Activated CD4-positive, alpha-beta T cell treated with anti-CD3 and anti-CD28 coated beads, Interleukin-2, amount 10 ng/mL, durations not matched to agents 7 days and 5 days (primary cell): ENCODE measurements at places on chromosomes 7 and 10.

DNA sequence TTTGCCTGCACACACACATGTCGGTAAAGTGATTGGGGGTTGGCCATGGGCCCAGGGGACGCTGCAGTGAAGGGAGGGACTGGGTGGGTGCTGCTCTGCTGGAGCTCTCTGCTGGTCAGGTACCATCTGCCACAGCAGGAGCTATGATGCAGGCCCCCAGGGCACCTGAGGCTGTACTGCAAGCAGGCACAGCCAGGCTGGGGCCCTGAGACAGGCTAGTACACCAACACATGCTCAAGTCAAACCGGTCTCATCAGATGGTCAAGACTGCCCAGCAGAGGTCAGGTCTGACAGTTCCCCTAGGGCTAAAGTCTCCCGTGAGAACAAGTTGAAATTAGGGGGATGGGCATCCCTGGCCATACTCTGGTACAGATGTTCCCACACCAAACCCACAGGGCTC lies 118.3 kb upstream of the THSD7A start:
- DNase-seq: no peak

DNA sequence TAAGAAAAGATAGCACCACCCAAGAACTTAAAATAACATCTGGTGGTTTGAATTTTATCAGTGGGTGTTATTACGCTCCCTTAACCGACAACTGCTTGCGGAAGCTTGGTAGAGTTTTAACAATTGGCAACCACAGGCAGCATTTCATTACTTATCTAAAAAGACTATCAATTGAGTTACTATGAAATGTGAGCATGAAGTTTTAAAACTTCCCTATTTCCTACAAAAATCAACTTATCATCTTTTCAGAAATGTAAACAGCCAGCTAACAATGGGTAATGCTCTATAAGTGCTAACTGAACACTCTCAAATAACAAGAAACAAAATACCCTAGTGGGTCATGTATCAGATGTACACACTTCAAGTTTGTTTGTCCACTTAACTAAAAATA lies 68.8 kb downstream of the OSBPL3 start:
- peak; percentile 55 for DNase-seq

DNA sequence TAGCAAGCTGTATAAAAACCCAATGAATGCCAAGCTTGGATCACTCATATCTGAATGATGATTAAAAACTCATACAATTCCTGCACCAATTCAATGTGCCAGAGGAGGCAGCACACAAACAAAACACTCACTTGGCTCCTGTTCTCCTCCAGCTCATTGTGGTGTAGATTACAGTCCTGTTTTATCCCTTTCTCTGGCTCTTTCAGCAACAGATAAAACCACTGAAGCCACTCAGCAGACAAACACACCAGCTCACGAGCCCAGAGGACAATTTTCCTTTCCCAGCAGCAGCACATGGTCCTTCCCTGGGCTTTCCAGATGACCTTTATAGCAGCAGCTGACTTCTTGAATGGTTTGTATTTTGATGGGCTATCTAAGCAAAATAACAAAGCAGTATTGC lies 107.3 kb upstream of the STARD3NL start:
- DNase-seq: no peak

DNA sequence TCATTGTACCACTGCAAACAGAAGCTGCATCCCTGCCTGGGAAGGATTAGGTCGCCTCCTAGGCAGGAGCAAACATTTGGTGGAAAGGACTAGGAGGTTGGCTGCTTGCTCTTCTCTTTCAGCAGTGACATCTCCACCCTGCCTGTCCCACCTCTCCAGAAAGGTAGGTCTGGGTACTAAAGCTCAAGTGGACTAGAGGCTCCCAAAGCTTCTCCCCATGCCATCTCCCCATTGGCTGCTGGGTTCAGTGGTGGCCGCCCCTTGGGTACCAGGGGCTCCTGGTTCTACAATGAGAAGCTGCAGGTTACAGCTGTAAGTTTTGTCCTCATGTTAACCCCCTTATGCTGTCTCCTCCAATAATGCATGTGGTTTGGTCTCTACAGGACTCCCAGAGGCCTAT lies 180.7 kb upstream of the MKI67 start:
- DNase-seq: no peak

GRCh38 chr10:17655567-17656146 lies 11.7 kb downstream of the STAM start:
- DNase-seq: no peak

GRCh38 chr7:128136215-128136597 lies 104.9 kb upstream of the LEP start:
- no peak for DNase-seq

DNA sequence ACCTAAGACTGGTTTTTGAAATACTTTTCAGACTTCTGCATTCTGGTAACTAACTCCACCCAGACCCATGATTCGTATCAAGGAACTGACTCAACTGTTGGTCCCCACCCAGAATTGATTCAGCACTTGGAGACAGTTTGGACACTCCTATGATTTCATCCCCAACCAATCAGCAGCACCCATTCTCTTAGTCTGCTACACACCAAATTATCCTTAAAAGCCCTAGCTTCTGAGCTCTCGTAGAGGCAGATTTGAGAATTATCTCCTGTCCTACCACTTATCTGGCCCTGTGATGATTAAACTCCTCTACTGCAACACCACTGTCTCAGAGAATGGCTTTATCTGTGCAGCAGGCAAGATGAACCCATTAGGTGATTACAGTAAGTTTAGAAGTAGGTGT lies 7.7 kb upstream of the GSTO1 start:
- no peak for DNase-seq

- DNase-seq: no peak
Observed at GRCh38 chr10:813286-813685, 118.2 kb downstream of the LARP4B start.

GRCh38 chr7:125126376-125126775 lies 196.8 kb upstream of the POT1 start:
- DNase-seq: no peak

- DNase-seq: no peak
Observed at GRCh38 chr10:36608251-36608650, 517.1 kb upstream of the ANKRD30A start.

DNA sequence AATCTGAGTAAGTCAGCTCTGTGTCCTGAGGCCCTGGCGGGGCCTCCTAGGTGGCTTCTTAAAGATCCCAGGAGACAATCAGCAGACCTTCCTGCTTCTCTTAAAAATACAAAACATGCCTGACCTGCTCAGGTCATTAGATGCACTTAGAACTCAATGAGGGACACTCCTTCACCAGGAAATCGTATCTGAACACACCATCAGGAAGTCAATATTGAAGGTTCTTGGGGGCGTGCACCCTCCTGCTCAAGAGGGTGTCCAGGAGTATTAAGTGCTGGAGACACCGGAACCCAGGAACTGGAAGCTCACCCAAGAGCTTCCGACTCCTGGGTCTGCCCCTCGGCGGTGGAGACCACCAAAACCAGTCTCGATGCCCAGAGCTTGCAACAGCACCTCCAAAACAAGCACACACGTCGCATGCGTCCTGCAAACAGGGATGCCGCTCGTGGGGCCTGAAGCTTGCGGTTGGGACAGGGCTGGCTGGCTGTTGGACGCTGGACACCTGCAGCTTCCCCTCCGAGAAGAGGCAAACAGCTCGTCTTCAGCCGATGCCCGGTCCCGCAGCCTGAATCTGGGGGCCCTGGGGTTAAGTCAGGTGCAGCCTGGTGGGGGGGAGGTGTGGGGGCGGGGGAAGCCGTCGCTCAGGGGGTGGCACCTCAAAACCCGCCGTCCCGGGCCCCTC lies 803 bp downstream of the RAPGEF5 start:
- no peak for DNase-seq

DNA sequence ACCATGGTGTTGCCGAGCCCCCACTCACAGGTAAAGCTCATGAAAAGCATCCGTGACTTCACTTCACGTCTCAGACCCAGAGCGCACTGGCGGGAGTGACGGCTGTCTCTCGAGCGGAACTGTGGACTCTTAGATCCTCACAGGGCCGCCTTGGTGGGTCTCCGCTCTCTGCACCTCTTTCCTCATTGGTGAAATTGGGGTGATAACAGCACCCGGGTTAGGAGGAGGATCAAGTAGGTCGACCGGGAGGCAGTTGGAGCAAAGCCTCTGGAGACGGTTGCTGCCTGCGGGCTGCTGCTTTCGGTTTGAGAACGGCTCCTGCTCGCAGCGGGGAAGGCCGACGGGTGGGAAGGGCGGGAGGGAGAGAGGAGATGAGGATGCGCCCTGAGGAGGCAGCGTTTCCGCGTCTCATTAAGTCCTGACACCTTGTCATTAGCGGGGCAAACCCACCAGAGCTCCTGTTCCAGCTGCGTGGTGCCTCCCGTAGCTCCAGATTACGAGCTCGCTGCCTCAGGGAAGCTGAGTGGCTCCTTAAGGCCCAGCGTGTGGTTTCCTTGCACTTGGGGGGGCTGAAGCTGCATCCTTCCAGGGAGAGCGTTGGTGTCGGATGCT lies 51.9 kb upstream of the CFAP46 start:
- no peak for DNase-seq

- DNase-seq: no peak
Observed at GRCh38 chr7:49418963-49419362, 354.5 kb upstream of the VWC2 start.

- DNase-seq: no peak
Observed at GRCh38 chr10:102665904-102666509, 21.7 kb downstream of the TRIM8 start.

DNA sequence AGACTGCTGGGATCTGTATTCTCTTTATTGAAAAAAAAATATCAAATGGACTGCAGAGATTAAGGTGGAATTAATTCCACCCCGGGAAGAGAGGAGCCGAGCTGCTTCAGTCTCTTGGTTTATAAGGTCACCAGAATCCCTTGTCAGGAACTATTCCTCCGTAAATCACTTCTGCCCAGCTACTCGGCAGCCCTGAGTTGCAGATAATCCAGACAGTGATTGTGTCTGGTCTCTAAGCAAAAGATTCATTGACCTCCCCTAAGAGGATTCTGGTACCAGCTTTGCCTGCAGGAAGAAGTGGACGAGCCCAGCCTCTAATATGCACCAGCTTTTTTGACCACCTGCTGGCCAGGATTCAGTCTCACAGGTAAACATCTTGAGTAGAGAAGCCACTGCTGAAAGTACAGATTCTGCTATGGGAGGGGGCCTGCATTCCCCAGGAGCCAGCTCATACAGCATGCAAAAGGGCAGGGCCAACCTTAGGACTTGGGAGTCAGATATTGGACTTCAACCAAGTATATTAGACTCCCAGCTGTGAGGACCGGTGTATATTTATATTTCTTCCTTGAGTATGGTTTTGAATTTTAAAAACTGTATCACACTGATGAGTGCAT lies 27.1 kb upstream of the PLXNA4 start:
- DNase-seq: no peak

- DNase-seq: no peak
Observed at GRCh38 chr10:122884166-122884565, 4.8 kb upstream of the FAM24B start.

DNA sequence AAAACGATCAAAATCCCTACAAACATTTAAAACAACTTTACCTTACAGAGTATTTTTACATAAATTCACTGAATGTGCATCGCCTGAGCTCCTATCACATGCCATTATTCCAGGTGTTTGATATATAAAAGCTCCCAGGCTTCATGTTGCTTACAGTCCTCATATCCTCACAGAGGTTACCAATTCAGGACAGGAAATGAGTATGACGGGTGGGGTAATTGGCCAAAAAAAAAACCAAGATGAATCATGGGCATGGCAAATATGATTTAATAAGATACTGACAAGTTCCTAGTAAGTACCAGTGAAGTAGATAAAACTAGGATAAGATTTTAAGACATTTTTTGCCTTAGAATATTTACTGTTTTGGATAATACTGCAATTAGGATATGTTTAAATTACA lies 135.8 kb downstream of the KMT2E start:
- no peak for DNase-seq

- no peak for DNase-seq
Observed at GRCh38 chr7:101172854-101173751, 7.0 kb downstream of the NAT16 start.

- no peak for DNase-seq
Observed at GRCh38 chr10:18313626-18314025, 173.4 kb downstream of the CACNB2 start.

- no peak for DNase-seq
Observed at GRCh38 chr10:69346776-69347175, 68.5 kb downstream of the HK1 start.

DNA sequence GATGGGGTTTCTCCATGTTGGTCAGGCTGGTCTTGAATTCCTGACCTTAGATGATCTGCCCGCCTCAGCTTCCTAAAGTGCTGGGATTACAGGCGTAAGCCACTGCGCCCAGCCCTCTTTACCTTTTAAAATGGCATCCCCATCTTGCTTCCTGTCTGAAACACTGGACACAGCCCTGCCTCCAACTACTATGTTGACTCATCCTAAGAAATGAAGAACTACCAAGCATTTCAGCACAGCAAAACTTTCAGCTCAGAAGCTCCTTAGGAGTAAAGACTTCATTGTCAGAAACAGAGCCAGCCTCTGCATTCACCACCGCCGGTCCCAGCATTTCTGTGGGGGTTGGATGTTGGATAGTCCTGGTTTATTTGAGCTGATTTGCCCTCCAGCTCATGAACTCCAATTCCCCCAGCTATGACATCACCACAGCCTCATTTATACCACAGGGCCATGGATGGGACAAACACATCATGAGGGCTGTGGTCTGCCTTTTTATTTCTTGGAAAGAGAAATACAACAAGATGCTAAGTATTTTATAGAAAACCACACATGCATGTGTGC lies 123.5 kb downstream of the ADCY1 start:
- peak; percentile 4 for DNase-seq

GRCh38 chr10:84826704-84827103 lies 498.3 kb downstream of the CCSER2 start:
- DNase-seq: no peak

DNA sequence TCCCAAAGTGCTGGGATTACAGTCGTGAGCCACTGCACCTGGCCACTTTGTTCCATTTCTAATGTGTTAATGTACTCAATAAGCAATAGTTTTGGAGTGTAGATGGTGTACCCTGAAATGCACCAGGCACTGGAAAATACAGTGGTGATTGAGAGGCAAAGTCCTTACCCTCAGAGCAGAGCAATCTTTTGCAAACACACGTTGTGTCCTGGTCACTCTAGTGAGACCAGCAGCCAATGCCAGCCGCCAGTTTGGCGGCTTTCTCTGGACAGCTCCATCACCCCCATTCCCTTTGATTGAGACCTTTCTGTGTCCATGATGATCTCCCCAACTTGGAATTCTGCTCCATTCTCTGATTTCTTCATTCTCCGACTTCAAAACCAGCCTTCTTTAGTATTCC lies 231.3 kb downstream of the GALNT17 start:
- no peak for DNase-seq

- DNase-seq: no peak
Observed at GRCh38 chr7:125606671-125607070, 677.0 kb upstream of the POT1 start.
